B cell (primary cell): ENCODE measurements at places on chromosomes 6 and 20. TPM values are rescaled to one million over a fixed set of nuclear protein-coding genes. Genes with fewer than 3 reads are reported as not detected.

DNA sequence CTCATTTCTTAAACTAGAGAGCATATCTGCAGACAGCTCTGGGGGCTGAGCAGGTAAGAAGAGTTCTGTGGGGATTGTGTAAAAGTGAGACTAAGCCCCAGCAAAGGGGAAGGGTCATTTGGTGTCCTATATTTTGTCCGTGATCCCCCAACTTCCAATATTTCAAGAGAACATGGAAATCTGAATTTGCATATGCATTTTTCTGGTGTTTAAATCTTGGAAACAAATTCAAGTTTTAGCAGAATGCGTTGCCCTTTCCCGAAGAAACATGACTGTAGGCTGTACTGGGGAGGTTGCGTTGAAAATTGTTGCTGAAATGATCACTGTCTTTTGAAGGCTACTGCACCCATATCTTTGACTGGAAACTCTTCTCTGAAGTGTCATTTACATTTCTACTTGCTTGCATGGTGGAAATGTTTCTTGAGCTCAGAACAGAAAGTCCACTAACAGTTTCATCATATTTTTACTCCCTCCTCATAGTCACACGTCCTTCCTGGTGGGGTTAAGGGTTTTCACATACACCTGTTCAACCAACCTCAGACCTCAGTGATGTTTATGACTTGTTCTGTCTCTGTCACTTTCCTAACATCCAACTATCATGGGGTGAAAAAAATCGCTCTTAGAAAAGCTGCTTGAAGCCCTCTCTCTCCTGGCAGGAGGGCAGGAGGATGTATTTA is 140.3 kb downstream of the BCAS1 start:
- H3K36me3 ChIP-seq, result no peaks in the 10 kb centered on the region
- peaks cover 59% of the 10 kb centered on the region for H3K4me1 ChIP-seq
- no peak overlapping the region for H3K4me3 ChIP-seq
- no peak for DNase-seq
- H3K27me3 ChIP-seq, result no peaks in the 10 kb centered on the region

DNA sequence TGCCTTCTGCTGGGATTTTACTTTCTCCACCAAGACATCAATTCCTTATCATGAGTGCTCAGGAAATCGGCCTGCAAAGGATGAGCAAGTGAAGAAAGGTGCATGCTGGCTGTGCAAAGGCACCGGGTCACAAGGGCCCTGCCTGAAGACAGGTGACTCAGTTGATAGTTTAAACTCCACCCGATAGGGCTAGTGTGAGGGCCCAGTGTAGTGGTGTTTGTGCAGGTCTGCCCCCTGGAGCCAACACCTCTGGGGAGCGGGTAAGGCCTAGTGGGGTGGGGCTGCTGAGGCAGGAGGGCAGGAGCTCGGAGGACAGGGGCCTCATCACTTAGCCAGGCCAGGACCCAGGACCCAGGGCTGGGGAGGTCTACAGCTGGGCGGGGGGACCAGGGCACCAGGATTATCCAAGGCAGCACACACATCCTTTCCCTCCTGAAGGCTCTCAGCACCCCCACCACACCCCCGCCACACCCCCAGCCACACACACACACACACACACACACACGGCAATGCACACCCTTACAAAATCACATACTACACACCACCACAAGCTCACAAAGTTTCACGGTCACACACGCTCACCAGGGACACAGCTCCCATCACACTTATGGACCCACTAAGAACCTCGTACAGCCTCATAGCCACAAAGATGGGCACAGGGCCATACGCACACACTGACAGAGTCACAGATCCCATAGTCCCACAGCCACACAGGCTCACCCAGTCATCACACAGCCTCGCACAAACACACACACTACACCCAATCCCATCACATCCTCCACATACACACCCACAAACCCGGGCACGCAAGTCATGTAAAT is 75.4 kb downstream of the GRM4 start:
- no peaks in the 10 kb centered on the region for H3K27me3 ChIP-seq
- H3K4me1 ChIP-seq, result no peaks in the 10 kb centered on the region
- DNase-seq, result no peak
- no peaks in the 10 kb centered on the region for H3K36me3 ChIP-seq
- H3K4me3 ChIP-seq, result no peak overlapping the region
- no peak overlapping the region for H3K27ac ChIP-seq

Gene TMEM151B
- 0.10 TPM in 1 of 2 replicates, not detected in the other for total RNA-seq

Gene HSP90AB1
- 384 and 395 TPM in 2 replicates for total RNA-seq

Gene SNAP91
- total RNA-seq, result not detected in 2 replicates

DNA sequence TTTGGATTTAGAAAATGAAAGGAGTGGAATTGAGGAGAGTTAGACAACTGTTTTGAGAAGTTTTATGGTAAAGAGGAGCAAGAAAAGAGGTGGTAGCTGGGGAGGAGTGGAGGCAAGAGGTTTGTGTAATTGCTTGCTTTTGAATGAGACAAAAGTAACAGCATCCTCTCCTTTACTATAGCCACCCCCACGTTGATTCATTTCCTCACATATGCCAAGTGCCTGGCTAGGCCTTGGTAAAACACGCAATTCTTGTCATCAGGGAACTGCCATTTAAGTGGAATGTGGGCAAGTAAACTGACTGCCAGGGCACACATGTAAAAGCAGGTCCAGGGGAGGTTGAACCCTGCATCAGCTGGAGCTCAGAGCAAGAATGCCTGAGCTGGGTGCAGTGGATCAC is 4.1 kb downstream of the MTRES1 start:
- H3K4me3 ChIP-seq, result no peak overlapping the region
- no peaks in the 10 kb centered on the region for H3K27me3 ChIP-seq
- H3K27ac ChIP-seq, result no peak overlapping the region
- H3K4me1 ChIP-seq, result peaks cover 10% of the 10 kb centered on the region
- no peak for DNase-seq

Gene RHAG
- total RNA-seq, result not detected in 2 replicates

DNA sequence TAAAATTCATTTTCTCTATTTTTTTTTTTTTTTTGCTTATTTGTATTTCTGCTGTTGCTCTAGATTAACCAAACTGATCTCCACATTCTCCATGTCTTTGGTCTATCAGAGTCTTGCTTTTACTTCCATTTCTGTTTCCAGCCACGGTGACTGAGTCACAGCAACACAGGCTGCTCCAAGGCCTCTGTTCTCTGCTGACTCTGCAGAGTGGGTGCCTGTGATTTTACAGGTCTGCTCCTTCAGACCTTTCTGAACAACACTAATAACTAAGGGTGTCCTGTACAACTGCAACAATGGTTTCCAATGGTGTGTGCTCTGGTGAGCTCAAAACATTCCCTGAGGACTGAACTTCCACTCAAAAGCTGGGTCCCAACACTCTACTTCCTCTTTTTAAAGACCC is 102.3 kb upstream of the BMP2 start:
- no peak overlapping the region for H3K4me3 ChIP-seq
- no peak for DNase-seq

- H3K4me3 ChIP-seq, result no peak overlapping the region
- no peaks in the 10 kb centered on the region for H3K36me3 ChIP-seq
- no peak overlapping the region for H3K27ac ChIP-seq
- H3K4me1 ChIP-seq, result peaks cover 13% of the 10 kb centered on the region
These were observed 22.6 kb upstream of the BTN3A2 start for GRCh38 chr6:26342106-26343004.
